ENCODE measurements at places on chromosomes 12 and 14.
A peak's percentile ranks its signal among the peaks of the same experiment; 100 is the strongest.

DNA sequence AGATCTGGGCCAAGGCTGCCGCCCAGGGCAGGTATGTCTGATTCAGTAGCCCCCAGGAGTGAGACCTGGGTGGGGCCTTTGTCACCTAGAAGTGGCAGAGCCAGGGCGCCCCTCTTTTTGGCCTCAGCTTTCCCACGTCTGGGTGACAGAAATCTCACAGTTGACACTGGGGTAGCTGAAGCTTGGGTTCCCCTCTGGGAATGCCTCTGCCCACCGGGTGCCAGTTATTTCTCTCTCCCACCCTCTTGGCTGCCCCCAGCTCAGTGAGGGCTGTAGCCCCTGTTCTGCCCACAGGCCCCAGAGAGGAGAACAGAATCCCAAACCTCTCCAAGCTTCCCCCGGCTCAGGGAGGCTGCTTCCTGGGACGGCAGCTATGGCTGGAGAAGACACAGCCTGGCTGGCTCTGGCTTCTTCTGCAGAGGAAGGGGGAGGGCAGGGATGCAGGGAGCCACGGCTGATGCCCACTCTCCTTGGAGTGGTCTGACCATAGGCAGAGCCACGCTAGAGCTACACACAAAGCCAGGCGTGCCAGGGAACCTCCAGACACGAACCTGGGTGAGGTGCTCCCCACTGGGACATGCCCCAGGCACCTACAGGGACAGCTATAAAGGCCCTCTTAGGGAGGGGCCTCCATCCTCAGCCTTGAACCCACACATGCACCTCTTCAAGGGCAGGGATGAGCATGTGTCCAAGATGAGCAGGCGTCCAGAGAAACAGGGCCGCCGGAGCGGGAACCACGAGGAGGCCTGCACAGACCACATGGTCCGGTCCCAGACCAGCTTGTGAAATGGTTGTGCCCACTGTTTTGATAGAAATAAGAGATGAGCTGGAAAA lies 51.7 kb downstream of the BEGAIN start:
- no peak for DNase-seq

DNA sequence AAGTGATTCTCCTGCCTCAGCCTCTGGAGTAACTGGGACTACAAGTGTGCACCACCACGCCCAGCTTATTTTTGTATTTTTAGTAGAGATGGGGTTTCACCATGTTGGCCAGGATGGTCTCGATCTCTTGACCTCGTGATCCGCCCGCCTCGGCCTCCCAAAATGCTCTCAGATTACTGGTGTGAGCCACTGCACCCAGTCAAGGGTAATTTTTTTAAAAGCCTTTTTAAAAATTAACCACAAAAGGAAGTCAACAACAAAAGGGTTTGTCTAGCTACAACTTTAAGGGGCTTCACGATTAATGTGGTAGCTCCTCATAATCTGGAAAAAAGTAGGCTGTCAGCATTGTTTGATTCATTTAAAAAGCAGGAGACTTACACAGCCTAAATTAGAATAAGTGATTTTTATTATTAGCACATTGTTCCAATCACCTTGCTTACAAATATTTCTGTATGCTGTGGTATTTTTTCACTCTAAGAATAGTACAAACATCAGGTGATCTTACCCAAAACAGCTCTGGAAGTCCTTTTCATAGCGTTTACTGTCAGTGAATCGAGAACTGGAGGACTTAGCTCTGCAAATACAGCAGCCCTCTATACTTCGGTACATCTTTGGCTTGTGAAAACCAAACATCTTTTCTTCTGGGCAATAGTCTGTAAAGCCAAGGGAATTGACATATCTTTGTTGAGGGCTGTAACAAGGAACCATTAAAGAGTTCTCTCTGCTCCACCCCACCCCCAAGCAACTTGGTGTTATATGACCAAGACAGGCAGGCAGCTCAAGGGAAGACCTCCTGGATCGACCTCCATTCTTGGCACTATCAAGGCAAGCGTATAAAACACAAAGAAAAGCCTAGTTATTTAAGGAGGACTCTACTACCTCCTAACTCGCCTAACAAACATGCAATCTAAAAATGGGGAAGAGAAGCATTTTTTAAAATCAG lies 28.1 kb downstream of the SINHCAF start:
- DNase-seq, result no peak

DNA sequence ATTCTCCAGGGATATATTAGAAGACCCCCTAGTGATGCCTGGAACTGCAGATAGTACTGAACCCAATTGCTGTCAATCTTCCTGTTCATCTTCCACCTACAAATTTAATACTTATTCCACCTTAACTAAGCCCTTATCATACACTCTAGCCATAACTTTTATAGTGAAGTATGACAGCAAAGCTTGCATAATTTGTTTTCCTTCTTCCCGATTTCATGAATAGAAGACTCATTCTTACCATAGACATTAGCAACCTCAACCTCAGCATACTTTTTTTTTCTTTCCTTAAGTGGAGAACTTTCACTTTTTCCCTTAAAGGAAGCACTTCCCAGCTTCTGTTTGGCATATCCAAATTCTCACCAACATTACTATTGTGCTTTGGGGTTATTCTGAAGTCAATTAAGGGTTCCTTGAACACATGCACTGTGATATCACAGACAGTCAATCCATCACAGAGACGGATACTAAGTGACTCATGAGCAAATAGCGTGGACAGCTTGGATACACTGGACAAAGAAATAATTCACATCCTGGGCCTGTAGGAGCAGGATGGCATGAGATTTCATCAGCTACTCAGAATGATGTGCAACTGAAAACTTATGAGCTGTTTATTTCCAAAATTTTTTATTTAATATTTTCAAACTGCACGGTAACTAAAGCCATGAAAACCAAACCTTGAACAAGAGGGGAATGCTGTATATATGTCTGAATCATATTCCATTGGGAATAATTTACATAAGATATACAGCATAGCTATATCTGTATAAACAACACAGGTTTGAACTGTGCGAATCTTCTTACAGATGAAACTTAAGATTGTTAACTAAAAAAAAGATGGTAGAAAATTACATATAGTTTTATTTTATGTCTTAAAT lies 63.9 kb downstream of the SYT1 start:
- DNase-seq, result no peak

- no peak for DNase-seq
These were observed 133.1 kb downstream of the MED13L start for GRCh38 chr12:116144384-116144783.

- DNase-seq, result no peak
These were observed 5.3 kb downstream of the SLC5A8 start for GRCh38 chr12:101204602-101205304.

- DNase-seq, result no peak
These were observed 29.5 kb downstream of the SLC25A21 start for GRCh38 chr14:37142835-37143401.

DNA sequence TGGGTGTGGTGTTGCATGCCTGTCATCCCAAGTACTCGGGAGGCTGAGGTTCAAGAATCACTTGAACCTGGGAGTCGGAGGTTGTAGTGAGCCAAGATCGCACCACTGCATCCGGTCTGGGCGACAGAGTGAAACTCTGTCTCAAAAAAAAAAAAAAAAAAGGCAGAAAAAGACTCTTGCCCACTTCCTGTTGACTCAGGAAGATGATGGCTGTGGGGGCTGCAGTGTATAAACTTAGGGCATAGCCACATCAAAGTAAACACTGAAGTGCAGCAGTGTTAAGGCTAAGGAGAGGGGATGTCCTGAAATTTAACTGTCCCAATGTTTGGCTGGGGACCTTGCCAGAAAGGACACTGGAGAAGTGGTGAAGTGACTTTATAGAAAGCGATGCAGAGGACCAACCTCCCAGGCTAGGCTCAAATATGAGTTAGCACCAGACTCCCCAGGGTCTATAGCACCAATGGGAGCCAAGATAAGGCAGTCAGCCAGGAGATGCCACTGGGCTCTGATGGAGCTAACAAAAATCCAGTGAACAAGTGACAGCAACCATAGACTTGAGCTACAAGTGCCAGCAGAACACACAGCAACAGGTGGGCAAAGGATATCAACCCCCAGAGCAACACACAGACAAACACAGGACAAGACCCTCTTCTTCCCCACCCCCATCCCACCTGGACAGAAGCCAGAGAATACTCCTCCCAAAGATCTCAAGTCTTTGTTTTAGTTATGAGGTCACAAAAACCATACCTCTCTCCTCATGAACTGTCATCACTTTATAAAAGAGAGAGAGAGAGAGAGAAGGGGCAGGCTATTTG lies 28.0 kb downstream of the NELL2 start:
- peak; percentile 37 for DNase-seq

DNA sequence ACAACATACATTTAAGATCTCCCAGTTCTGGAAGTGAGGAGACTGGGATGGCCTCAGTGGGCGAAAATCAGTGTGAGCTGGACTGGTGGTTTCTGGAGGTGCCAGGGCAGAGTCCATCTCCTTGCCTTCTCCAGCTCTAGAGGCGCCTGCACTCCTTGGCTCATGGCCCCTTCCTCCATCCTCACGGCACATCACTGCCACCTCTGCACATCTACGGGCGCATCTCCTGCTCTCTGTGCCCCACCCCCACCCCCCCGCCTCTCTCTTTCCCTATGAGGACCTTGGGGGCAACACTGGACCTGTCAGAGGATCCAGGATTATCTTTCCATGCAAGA lies 62.8 kb upstream of the DIO3 start:
- DNase-seq, result no peak

GRCh38 chr12:13534242-13534641 lies 337.7 kb downstream of the EMP1 start:
- no peak for DNase-seq

DNA sequence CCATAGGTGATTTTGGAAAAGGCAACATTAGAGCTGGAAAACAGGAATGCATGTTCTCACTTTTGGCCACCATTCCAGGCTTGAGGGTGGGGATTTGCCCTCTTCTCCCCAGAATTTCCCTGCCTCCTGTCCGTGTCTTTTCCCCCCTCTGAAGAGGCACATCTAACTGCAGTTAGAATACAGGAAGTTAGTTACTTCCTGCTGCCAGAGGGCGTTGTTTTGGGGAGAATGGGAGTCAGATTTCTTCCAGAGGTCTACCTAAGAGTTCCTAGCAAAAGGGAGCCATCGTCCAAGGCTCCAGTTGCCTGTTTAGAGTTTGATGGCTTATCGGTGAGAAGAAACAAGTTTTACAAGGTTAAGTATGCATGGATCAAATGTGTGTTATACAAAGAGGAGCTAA lies 112.8 kb upstream of the IGF1 start:
- no peak for DNase-seq

DNA sequence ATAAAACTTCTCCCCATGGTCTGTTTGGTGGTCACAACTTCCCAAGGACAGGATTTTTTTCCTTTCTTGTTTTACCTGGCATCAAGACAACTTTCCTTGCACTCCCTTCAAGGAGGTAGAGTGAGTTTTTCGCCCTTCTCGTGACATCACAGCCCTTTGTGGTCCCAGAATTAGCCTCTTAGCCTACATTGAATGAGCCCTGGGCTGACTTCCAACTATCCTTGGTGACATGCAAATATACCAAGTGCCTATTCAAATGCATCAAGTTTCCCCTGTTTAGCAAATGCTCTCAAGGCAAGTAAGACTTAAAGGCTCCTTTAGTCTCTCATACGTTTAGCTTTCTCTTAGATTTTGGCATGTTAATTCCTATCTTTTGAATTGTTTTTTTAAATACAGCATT lies 36.6 kb downstream of the TC2N start:
- DNase-seq, result no peak

DNA sequence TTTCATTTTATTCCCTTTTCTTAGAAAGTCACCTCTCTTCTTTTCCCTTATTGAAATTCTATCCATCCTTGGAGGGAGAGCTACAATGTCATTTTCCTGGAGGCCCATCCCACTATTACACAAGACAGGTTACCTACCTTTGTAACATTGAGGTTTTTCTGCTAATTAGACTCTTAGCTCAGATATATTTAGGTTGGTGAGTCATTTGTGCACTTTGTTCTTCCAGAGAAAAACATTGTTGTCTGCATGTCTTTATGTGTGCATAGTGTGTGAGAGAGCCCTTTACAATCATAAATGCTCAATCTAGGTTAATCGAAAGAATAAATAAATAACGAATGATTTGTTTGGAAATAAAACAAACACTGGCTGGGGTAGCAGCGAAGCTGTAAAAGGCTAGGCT lies 191.8 kb downstream of the DACT1 start:
- DNase-seq, result no peak

DNA sequence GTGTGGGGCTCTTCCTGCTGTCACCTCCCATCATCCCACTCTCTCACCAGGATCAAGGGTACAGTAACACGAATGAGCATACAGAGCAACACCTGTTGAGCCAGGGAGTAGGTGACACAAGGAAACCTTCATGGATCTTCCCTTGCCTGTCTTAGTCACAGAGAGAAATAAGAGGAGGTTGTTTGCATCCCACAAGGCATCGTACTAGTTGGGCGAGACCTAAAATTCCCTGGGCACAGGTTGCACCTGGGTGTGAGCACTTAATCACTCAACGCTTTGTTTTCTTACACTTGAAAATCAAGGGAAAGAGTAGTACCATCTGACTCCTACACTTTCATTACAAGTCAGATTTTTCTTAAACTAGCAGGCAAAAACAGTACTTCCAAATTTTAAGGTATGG lies 16.6 kb downstream of the CIPC start:
- DNase-seq, result no peak

GRCh38 chr12:132289356-132290202 lies 39.8 kb downstream of the GALNT9 start:
- DNase-seq, result no peak

DNA sequence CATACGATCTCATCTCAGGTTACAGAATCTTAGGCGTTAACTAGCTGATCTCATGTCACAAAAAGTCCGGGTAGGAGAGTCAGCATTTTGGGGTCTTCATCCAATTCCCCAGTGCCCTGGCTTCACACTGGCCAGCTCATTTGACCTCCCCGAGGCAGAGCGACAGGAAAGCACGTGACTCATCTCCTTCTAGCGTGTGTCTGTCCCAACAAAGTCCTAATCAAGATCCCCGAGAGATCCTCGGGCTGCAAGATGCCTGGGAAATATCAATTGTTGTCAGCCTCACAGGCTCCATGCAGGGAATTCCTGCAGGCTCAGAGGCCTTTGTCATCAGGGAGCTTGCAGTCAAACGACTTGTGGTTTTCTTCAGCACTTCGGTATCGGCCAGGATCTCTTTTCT lies 57.5 kb downstream of the ZNF664 start:
- no peak for DNase-seq

DNA sequence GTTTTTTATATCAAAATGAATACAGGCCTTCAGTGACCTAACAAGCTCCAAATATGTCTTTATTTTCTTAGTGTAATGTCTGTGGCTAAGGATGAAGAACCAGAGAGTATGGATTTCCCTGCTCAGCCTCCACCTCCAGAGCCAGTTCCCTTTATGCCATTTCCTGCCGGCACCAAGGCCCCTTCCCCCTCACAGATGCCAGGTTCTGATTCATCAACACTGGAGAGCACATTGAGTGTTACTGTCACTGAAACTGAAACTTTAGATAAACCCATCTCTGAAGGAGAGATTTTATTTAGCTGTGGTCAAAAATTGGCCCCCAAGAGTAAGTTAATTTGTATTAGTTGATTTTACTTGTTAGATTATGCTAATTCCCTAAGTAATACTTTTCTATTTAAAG lies 61.0 kb downstream of the KIAA0586 start:
- DNase-seq, result no peak

All from stimulated activated CD8-positive, alpha-beta memory T cell treated with anti-CD3 and anti-CD28 coated beads, Interleukin-4, amount 100 ng/mL, for 4 hours (primary cell).